Bronchus fibroblast of lung (primary cell): ENCODE measurements at places on chromosomes 12 and 14. TPM values are rescaled to one million over a fixed set of nuclear protein-coding genes. Genes with fewer than 3 reads are reported as not detected.

Gene KLRC1
- total RNA-seq: not detected in 2 replicates

Gene RERGL
- not detected in 2 replicates for total RNA-seq

Gene CCDC175
- not detected in 2 replicates for total RNA-seq

Gene HCAR1
- 0.34 and 0.74 TPM in 2 replicates for total RNA-seq

Gene NAV3
- total RNA-seq: 18.5 and 18.9 TPM in 2 replicates
